Iris pigment epithelial cell (primary cell): ENCODE measurements at places on chromosomes 3 and 15.
A peak's percentile ranks its signal among the peaks of the same experiment; 100 is the strongest.

DNA sequence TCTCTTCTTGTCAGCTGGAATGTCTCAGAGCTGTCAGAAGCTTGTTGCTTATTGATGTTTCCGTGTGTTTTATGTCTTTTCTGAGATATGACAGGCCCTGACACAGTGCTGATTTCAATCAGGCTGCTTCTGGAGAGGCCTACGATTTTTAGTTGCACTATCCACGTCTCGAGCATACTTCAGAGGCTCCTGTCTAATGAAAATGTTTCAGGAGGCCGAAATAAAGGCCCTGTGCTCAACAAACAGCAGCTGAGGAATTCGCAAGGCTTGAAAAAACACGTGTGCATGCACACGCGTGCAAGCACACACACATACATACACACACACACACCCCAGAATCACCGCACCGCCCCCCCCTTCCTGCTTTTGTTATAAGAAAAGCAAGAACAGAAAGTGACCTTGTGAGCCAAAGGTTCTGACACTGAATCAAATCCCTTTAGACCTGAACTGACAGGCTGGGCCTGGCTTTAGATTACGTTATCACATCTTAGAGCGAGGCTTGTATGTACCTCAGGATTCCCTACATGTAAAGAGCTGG, 296.6 kb downstream of the NR2F2 start:
- no peak for DNase-seq

- DNase-seq: no peak
Measured at GRCh38 chr3:126527455-126528211, 3.7 kb downstream of the CHST13 start.

GRCh38 chr15:90512276-90512675, 17.4 kb upstream of the CRTC3 start:
- DNase-seq: no peak

GRCh38 chr3:10641760-10642159, 136.4 kb upstream of the ATP2B2 start:
- no peak for DNase-seq

- no peak for DNase-seq
Measured at GRCh38 chr3:37491343-37491742, 317.0 kb upstream of the LRRFIP2 start.

DNA sequence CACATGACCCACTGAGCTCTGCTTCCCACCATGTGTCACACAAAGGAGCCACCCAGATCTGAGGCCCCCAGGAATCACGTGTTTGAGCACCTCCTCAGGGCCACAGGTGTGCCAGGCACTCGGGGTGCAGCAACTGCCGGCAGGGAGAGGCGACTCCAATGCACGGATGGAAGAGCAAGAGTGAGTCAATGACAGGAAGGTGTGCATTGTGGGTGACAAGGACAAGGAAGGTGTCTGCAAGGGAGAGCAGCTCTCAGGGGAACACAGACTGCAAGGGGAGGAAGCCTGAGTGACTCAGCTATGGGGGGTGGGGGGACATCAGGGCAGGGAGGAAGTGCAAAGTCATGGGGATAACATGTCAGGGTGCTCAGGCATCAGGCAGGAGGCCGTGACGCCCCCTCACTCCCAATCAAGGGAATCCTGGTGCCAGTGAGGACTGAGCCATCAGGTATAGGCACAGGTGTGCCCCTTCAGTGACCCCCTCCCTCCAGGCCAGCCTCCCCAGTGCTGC, 67.4 kb downstream of the NUP210 start:
- peak; percentile 46 for DNase-seq

- DNase-seq: peak; percentile 89
Measured at GRCh38 chr3:78647726-78648125, 1120.1 kb downstream of the ROBO1 start.

DNA sequence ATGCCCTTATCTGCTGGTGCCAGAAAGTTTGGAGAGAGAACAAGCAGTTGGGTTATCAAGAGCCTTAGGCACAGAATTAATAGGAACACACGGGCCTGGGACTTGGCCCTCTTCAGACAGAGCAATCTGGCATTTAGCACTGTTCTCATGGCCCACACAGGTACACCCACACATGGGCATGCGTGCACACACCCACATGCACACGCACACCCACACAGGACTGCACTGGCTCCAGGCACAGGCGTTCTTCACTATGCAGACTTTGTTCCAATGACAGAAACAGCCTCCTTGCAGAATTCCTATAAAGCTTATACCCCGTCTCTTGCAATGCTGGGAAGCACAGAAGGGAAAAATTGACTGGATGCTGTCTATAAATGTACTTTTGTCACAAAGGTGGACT, 36.3 kb downstream of the TMEM44 start:
- DNase-seq: no peak

- peak; percentile 81 for DNase-seq
Measured at GRCh38 chr15:58019503-58020376, 45.8 kb downstream of the ALDH1A2 start.

- DNase-seq: peak; percentile 52
Measured at GRCh38 chr3:60555686-60556354, 695.4 kb downstream of the FHIT start.

GRCh38 chr3:114216186-114216970, 21.0 kb downstream of the ZNF80 start:
- peak; percentile 6 for DNase-seq

DNA sequence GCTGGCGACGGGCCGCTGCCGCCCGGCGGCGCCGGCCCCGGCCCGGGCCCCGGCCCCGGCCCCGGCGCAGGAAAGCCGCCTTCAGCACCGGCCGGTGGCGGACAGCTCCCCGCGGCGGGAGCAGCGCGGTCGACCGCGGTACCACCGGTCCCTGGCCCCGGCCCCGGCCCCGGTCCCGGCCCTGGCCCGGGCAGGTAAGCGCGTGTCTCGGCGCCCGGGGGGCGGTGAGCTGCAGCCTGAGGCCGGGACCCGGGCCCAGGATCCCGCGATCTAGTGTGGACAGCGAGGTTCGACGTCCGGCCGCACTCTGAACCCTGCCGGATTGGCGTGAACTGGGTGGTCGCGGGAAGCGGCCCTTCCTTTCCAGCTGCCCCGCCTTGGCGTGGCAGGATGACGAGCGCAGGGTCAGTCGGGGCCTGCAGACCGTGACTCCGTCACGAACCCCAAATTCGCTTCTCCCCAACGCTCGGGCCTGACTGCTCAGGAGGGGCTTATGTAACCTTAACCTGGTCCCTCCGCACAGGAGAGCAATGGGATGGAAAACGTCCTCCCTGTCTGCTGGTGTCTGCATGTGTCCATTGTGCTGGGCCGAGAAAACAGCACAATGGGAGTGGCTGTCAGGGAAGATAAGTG, 472 bp downstream of the BSN start:
- DNase-seq: peak; percentile 9

GRCh38 chr15:90582553-90582952, 52.8 kb downstream of the CRTC3 start:
- DNase-seq: no peak

DNA sequence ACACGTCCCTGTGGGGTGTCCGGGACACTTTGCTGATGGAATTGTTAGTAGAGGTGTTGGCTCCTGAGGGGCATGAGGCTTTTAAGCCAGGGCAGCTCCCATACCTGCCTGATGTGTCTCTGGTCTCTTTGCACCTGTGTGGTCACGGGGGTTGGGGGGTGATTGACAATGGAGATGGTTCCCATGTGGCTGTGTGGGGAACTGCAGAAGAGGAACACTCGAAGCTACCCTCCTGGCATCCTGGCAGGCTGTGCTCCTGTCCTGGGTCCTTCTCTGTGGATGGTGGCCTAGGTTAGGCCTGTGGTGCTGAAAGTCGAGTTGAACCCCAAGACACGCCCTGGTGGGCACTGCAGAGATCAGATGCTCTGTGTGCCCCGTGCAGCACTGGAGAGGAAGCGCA, 73.4 kb downstream of the HMCES start:
- no peak for DNase-seq

DNA sequence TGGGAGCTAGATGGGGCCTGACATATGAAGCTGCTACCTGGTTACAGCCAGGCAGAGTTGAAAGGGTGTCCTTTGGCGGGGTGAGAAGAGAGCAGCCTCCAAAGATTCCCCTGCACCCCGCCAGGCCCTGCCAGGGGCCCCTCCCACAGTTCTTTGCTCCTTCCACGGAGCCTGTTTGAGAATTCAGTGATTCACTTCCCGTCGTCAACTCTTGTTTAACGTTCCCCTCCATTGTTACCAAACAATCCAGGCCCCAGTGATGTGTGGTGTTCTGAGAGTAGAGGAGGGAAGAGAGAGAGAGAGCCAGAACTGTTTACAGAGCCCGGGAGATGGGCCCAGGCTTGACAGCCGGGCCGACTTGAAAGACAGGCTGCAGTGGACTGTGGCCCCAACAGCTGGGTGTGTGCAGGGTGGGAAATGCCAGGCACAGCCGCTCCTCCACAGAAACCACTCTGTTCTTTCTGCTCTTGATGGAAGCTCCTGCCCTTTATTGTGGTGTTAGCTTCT, 81.5 kb downstream of the SMAD3 start:
- DNase-seq: peak; percentile 97

GRCh38 chr3:179046497-179047353, 24.9 kb downstream of the ZMAT3 start:
- peak; percentile 54 for DNase-seq

GRCh38 chr15:41125931-41126642, 10.0 kb upstream of the INO80 start:
- DNase-seq: no peak

GRCh38 chr3:13898346-13898745, 18.5 kb upstream of the WNT7A start:
- DNase-seq: no peak

DNA sequence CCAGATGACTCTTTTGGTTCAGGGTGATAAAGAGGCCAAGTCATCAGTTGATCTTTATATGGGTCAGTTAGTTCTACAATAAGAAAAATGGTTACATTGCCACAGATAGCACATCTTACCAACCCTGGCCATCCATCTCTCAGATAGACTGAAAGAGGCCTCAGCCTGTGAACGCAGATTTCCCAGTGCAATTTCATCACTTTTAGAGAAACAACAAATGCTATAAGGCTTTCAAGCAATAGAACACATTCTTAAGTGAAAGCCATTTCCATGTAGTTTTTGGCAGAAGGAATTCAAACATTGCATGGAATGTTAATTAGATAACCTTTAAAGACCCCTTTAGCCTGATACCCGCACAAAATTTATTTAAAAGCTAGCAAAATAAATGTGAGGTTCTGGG, 200.6 kb upstream of the ZBTB20 start:
- DNase-seq: no peak
